SHP77 treated with DMSO at 0.1 percent for 48 hours (cell line): ENCODE measurements at places on chromosomes 2 and 18.

- no peak for DNase-seq
These were observed 905 bp upstream of the NUP35 start for GRCh38 chr2:183123117-183123958.

DNA sequence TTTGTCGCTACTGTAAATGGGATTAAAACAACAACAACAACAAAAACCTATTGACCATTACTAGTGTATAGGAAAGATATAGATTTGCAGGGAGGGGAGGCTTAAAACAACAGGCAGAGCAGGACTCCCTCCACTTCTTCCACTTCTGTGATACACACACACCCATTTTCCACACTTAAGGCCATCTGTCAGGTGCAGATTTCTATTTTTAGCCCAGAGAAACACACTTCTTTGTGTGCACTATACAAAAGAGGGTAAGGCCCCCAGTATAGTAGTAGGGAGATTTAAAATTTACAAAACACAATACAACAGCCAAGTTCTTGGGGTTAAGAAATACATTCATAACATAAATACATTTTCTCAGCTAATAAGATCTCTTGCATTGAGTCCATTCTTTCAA, 22.4 kb downstream of the PTPN2 start:
- no peak for DNase-seq

DNA sequence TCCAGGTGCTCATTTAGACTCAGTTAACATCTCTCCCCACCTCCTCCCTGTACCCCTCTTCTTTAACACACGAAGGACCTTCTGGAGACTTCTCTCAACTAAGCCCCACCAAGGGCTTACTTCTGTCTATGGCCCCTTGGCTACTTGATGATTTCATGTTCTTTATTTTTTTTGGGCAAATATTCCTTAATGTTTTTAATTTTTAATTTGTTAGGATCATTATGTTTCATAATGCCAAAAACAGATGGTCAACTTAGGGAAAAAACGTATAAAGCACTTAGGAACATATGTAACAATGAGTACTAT, 25.9 kb downstream of the IL37 start:
- DNase-seq, result no peak

DNA sequence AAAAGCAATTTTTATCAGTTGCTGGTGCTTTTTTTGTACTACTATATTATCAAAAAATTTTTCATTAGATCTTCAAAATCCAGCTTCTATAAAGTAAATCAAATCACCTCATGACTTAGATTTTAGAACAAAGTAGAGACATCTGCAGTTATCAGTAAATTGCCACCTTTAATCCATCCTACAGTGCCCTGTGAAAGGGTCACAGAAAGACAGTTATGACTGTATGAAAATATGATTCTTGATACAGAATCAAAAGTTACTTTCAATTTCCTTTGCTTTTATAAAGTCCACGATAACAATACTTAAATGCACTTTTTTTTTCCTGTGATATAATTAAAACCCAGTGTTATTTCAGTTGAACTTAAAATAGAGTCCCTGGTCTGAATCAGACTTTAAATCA, 61.4 kb downstream of the PRPF40A start:
- DNase-seq, result no peak

DNA sequence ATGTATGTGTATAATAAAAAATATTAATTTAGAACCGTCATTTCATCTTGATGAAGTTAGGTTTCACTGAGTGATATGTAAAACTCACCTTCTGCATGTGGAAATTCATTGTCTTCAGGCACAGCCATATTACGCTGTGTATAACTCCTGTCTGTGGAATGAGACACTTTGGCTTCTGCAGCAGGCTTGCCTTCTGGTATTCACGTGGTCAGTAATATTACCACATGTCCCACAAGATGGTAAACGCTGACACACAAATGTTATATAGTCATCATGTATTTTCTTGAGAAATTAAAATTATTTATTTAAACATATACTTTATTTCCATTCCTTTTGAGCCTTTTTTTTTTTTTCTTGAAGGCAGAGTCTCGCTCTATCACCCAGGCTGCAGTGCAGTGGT, 25.1 kb upstream of the AAK1 start:
- DNase-seq, result no peak

- DNase-seq, result no peak
These were observed 382.7 kb upstream of the SALL3 start for GRCh38 chr18:78596794-78597345.

DNA sequence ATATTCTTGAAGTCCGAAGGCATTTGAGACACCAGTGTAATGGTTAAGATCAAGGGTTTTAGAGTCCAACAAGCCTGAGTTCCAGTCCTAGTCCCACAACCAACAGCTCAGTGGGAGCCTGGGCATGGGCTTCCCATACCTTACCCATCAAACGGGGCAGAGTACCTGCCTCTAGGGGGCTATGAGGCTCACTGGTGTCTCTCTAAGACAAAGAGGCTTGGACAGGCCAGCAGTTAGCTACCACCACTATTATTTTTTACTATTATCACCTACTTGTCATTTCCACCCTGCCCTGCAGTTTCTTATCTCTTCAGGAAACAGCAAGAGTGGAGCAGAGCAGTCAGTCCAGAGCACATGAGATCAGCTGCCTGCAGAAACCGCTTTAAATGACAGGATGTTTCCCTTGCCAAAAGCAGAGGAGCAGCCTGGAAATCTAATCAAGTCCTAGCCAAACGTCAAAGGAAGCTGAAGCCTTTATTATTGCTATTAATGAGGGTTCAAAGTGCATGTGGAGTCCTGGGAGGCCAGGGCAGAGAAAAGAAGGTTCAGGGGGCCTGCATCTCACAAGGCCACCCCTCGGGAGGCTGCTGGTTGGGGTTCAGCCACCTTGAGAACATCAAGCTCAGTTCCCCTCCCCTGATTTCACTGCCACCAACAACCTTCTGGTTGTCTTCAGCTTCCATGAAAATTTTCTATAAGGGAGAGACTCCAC, 66.6 kb downstream of the STPG4 start:
- DNase-seq, result no peak

GRCh38 chr2:95076705-95077529, 44.7 kb downstream of the MRPS5 start:
- DNase-seq, result peak; percentile 21

DNA sequence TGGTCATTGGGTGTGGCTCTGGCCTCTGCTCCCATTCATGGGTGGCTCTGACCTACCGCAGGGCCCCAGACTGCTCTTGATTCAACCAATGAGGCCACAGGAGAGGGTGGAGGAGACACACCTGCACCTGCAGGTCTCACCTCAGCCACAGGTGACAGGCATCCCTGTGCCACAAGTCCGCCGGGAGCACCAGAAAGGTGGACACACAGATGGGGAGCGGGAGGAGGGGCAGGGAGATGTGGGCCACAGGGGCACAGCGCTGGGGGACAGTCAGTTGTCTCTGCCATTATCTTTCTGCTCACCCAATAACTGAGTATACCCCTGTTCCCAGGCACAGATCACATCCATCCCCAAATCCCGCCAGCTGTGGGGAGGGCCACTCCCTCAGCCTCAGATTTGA, 189.1 kb upstream of the SALL3 start:
- DNase-seq, result no peak

- DNase-seq, result no peak
These were observed 778.5 kb downstream of the ERBB4 start for GRCh38 chr2:211760103-211760502.

GRCh38 chr2:105274046-105274445, 32.5 kb downstream of the GPR45 start:
- DNase-seq, result no peak

DNA sequence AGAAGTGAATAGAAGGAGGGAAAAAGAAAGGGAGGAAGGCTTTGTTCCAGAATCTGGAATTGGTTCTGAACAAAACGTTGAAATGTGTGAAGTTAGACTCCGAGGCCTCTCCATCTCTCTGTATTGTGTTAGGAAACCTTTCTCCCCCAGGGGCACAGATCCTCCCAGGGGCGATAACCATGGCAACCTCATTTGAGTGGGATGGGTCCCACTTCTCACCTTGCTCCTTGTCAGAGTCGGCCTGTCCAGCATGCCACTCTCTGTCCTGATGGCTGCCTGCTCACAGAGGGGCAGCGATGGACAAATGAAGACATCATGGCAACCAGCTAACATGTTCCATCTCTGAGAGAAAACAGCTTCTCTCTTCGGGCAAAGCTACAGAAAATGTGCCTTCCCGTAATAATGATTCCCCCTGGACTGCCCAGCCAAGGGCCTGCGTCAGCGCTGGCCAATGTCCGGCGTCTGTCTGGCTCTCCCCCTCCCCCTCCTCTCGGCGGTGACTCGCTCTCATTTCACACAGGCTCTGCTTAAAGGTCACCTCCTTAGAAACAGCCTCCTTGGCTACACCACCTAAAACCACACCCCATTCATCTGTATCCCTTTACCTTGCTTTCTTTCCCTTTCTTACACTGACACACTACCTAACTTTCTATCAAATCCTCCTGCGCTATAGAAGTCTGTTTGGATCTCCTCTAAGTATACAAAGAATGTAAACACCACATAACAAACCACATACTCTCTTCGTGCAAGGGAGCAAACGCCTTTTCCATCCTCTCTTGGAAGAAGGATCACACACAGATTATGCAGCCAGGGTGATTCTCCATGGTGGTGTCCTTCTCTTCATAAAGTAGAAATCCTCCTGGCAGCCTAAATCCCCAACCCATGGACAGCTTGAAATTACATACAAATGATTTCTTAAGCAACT, 32.1 kb upstream of the TTC39C start:
- peak; percentile 42 for DNase-seq

- DNase-seq, result no peak
These were observed 15.8 kb downstream of the DNAJC27 start for GRCh38 chr2:24955921-24956320.

GRCh38 chr18:79525556-79526467, 130.1 kb downstream of the NFATC1 start:
- DNase-seq, result no peak

DNA sequence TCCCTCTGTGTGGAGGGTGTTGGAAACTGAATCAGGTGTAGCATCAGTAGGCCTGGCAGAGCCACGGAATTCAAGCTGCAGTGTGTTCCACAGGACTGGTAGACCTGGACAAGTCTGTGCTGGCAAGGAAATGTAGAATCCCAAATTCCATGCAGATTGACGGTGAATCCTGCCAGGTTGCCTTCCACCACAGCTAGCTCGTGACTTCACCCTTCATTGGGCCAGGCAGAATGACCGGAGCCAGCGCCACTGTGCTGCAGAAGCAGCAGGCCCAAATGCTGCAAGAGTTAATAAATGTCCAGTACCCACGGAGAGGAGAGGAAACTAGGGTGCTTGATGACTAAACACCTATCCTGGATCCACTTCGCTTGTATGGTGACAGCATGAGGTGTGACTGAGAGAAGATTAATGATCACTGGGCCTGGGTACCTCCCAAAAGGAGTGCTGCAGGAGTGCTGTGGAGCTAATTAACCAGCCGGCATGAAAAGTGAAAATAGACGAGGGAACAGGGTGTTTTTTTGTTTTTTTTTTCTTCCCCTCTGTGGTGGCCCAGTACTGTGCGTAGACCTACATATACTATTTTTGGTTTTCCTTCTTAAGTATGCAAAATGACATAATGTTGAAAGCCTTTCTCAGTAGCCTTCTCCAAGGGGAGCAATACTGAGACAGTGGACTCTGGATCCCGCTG, 122.2 kb downstream of the TANC1 start:
- DNase-seq, result no peak

GRCh38 chr2:85073033-85073432, 60.2 kb upstream of the TCF7L1 start:
- no peak for DNase-seq

GRCh38 chr18:50982802-50983179, 15.0 kb downstream of the ELAC1 start:
- DNase-seq, result no peak

- DNase-seq, result no peak
These were observed 57.0 kb upstream of the TXNDC2 start for GRCh38 chr18:9828506-9829396.
